ENCODE measurements at places on chromosomes 6 and 20.

DNA sequence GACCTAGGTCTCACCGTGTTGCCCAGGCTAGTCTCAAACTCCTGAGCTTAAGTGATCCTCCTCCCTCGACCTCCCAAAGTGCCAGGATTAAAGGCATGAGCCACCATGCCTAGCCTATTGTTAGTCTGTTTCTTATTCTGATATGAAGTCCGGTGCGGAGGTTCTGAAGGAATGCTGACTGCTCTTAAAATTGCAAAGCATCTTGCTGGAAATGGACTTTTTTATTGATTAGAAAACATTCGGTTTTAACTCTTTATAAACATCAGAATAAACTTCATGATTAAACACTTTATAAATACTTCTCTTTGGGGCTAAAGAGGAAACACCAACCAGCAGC lies 3.2 kb downstream of the TNFAIP3 start:
- no peak for DNase-seq

GRCh38 chr20:1810926-1811620 lies 84.1 kb upstream of the SIRPA start:
- no peak for DNase-seq

DNA sequence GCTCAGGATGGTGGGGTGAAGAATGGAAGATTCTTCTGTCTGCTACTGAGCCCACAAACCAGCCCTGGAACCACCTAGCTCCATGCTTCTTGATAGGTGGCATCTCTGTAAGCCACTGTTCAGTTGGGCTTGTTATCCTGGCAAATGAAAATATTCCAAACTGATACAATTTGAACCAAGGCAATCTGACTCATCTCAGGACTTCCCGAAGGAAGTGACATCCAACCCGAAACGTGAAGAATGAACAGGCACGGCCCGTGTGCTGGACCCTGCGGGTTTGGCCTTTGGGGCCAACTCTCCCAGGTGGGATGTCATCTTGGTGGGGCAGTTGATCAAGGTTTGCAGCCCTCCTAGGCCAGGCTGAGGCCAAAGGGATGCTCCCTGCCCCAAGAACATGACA lies 160.3 kb downstream of the PREX1 start:
- no peak for DNase-seq

- no peak for DNase-seq
These were observed 1.8 kb downstream of the TIAM2 start for GRCh38 chr6:154996841-154997311.

GRCh38 chr20:48945840-48946514 lies 24.5 kb downstream of the ARFGEF2 start:
- no peak for DNase-seq

DNA sequence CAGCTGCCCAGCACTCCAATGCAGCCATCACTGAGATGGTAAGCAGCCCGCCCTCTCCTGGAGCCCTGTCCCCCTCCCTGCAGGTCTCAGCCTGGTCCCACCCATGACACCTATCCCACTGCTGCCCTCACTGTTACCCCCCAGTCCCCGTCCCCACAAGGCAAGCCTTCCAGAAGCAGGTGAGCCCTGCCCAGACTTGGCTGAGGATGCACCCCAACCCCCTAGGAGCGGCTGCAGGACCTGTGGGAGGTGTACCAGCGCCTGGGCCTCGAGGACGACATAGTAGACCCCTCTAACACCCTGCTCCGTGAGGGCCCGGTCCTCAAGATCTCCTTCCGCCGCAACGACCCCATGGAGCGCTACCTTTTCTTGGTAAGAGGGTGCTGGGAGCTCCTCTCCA lies 9.2 kb downstream of the FGD2 start:
- DNase-seq = no peak

GRCh38 chr6:150620244-150620643 lies 20.6 kb downstream of the PLEKHG1 start:
- DNase-seq = no peak

- DNase-seq = no peak
These were observed 23.9 kb upstream of the SSTR4 start for GRCh38 chr20:23011008-23011721.

GRCh38 chr6:45012687-45013086 lies 315.4 kb upstream of the RUNX2 start:
- DNase-seq = no peak

- no peak for DNase-seq
These were observed 23.0 kb downstream of the GMDS start for GRCh38 chr6:2222275-2222842.

- DNase-seq = no peak
These were observed 105.0 kb downstream of the FIG4 start for GRCh38 chr6:109795994-109796555.

DNA sequence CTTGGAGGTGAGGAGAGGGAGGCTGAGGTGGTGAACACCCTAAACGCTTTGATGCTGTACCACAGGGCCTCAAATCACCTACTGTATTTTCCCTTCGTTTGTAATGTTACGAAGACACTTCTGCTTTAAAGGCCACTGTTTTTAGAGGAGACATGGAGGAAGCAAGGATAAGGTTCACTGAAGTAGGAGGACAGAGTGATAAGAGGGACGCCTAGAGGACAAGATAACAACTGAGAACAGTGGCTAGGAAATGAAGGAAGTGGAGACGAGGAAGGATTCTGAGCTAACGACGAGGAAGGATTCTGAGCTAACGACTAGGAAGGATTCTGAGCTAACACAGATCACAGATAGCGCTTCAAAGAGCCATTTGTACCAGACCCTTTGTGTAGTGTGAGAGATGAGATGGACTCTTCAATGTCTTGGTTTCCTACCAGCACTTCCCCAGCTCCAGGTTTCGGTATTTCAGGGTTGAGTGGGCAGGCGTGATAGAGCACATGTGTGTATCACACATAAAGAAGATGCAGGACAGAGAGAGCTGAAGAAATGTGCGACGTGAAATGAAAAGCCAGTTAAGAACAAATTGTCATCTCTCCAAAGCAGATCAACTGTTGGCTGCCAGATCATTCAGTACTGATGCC lies 7.5 kb downstream of the SF3B5 start:
- DNase-seq = no peak

Data from stimulated activated CD8-positive, alpha-beta memory T cell treated with anti-CD3 and anti-CD28 coated beads, Interleukin-4, amount 100 ng/mL, for 48 hours (primary cell).